Brain pericyte (primary cell): ENCODE measurements at places on chromosomes 6 and 20.
A peak's percentile ranks its signal among the peaks of the same experiment; 100 is the strongest.

DNA sequence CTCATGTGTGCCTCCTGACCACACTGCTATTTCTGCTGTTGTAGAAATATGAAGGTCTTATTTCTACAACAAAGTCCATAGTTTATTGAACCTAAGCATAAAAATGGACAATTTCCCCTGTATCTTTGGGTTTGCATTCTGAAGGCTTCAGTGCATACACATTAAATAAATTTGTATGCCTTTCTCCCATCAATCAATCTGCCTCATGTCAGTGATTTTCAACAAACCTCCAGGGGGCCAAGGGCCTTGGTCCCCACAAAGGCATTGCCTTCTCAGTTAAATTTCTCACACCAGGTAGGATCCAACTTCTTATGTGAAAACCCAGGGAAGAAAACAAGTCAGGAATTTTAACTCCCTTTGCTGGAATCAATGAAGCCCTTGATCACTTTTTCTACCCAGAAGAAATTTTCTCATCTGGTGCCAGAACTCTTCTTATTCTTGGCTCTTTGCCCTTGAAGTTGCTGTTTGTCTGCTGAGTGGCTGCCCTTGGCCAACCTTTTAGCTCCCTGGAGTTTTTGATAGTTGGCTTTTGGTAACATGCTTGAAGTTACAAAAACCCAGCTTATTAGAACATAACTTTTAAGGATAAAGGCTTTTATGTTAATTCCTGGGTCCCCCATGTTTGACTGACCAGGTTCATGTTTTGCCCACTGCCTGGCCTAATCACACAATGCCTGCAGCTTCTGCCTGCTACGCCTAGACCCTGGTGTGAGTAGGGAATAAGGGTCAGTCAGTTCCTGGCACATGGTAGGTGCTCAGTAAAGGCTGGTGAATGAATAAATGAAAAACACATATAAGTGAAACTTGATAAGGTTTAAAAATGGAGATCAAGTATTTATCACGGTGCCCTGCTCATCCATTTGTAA, 37.0 kb downstream of the SHLD1 start:
- DNase-seq = peak; percentile 36

DNA sequence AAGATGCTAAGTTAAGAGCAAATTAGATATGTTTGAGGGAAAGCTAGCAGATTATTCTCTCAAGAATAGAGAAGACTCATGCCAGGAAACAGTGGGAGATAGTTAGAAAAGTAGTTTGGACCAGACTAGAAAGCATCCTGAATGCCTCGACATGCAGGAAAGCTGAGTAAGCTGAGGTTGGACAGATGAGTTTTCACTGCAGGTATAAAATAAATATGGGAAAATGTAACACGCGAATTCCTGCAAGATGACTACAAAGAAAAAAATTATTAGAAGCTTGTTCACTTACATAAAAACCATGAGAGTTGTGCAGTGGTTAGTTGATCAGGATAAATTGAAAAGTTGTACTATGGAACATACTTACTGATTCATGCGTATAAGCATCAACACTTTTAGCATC, 484.2 kb upstream of the MANEA start:
- DNase-seq = no peak

DNA sequence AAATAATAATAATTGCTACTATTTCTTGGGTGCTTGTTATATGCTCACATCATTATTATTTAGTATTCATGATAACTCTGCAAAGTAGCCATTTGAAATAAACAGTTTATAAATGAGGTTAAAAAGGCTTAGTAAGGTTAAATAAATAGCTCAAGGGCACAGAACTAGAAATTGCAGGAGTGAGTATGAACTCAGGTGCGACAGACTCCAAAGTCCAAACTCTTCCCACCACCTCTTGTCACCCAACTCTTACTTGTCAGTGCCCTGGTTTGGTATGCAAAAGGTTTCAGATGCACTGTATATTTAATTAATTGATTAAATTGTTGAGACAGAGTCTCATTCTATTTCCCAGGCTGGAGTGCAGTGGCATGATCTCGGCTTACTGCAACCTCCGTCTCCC, 20.7 kb upstream of the CDC5L start:
- DNase-seq = no peak

DNA sequence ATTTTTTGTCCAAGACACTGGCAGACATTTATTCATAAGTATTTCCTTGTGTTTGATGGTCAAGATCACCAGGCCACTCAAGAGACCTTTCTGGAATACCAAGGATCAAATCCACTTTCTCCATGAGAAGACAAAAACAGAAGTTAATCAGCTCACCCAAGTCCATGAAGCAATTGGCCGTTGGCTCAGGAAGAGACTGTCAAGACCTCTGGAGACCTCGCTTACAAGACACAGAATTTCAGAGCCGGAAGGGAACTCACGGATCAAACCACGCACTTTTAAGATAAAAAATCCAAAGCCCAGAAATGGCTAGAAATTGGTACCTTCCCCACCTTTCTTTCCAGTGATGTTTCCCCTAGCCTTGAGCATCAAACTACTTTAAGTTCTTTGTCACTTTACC, 3.3 kb downstream of the TRERF1 start:
- DNase-seq = no peak

GRCh38 chr6:106564476-106564875, 64.8 kb downstream of the RTN4IP1 start:
- DNase-seq = no peak

- DNase-seq = no peak
Observed at GRCh38 chr20:11993886-11994461, 76.3 kb downstream of the BTBD3 start.

- DNase-seq = no peak
Observed at GRCh38 chr6:49649988-49650387, 13.3 kb upstream of the RHAG start.

GRCh38 chr20:15547119-15547518, 1026.1 kb downstream of the KIF16B start:
- no peak for DNase-seq

DNA sequence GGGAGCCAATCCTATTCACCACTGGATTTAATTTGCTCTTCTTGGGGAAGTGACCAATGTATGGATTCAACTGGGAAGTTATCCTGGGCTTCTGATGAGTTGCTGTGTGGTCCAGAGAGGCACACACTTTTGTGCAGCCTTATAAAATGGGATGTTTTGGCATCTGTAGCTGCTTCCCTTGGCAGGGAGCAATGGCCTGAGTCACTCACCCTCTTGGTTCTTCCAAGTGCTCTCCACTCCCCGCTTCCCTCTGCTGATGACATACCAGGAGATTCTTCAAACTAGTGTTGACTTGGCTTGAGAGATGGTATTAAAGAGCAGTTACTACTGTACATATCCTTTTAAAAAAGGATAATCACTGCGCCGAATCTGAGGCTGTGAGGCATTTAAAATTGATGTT, 105.8 kb downstream of the JARID2 start:
- no peak for DNase-seq

DNA sequence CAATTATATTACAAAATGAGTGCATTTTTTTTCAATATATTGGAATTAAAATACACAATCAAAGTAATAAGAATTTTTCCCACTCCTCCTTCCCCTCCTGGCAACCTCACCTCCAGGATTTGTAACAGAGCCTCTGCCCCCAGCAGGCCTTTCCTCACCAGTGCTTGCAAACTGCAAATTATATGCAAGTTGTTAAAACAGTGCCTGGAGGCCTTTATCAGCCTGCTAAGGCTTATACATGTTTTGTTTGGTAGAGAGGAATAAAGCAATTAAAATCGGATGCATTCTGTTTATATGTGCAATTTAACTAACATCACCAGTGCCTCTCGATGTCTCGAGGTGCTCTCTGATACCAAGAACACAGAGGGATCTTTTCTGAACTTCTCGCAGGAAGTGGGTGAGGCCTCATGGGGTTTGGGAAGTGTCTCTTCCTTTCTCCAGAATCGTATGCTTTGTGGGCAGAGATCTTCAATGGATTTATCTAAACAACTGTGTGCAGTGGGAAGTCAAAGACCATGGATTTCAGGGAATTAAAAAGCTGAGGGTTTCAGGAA, 186.8 kb downstream of the CDH26 start:
- no peak for DNase-seq
